ENCODE measurements at places on chromosomes 11 and 22.

- DNase-seq = no peak
Observed at GRCh38 chr11:1883346-1884302, 8.1 kb downstream of the PRR33 start.

DNA sequence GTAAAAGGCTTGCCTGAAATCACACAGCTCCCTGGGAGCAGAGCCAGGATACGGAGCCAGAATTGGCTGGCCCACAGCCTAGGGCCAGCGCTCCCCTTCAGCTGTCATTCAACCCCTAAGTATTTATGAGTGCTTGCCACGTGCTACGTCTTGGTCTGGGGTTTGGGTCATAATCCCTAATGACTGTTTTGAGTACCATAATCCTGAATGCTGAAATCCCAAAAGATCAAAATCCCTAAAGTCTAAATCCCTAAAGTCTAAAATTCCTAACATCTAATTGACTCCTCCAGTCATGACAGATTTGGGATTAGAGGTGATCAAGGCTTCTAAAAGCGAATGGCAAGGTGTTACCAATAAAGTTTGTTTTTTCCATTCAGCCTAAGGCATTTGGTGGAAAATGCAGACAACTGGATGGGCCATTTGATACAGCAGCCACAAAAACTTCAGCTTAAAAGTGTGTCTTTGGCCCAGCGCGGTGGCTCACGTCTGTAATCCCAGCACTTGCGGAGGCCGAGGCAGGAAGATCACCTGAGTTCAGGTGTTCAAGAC lies 59.8 kb upstream of the PRR5 start:
- DNase-seq = no peak

GRCh38 chr11:82718307-82718706 lies 15.4 kb downstream of the FAM181B start:
- peak; percentile 21 for DNase-seq

- DNase-seq = peak; percentile 30
Observed at GRCh38 chr11:47185305-47186075, 744 bp downstream of the PACSIN3 start.

- DNase-seq = no peak
Observed at GRCh38 chr11:120239713-120240640, at the start of gene POU2F3. POU2F3 (plus strand) TSS chr11:120240140; CDS start chr11:120240344, 204 bp downstream.

GRCh38 chr11:35711173-35711910 lies 48.8 kb downstream of the TRIM44 start:
- no peak for DNase-seq

Measured in stimulated activated CD4-positive, alpha-beta T cell treated with anti-CD3 and anti-CD28 coated beads, Interleukin-15, amount 100 ng/mL, for 24 hours (primary cell).